ENCODE measurements at places on chromosomes 7 and 10.

DNA sequence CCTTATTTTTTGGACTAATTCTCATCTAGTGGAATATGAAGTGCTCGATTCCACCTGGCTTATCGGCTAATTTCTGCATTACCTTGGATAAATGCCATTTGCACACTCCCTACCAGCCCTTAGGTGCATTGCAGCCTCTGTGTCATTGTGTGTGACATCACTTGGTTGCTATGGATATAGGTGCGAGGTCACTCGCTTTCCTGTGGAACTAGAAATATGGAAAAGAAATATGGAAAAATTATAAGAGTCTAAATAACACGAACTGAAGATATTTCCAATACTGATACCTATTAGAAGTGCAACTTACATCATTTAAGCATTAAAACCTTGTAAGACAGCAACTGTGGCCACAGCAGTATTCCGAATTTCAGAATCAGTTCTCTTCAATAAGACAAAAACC, 2.0 kb downstream of the YWHAG start:
- no peak for DNase-seq

DNA sequence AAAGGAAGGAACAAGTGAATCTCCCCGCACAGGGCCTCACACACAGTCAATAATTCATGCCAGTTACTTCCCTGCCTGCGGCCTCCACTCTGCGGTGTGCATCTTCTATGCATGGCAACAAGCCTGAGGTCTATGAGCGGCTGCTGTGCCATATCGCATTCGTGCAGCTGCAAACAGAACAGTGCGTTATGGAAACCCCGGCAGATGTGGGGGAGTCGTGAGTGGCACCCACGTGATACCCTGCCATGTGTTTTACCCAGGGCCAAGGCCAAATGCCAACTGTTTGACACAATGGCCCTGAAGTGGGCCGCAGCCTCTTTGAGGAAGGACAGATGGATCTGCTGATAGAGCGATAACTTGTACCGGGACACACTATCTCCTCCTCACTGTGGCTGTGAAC, 13.4 kb downstream of the TNS3 start:
- no peak for DNase-seq

DNA sequence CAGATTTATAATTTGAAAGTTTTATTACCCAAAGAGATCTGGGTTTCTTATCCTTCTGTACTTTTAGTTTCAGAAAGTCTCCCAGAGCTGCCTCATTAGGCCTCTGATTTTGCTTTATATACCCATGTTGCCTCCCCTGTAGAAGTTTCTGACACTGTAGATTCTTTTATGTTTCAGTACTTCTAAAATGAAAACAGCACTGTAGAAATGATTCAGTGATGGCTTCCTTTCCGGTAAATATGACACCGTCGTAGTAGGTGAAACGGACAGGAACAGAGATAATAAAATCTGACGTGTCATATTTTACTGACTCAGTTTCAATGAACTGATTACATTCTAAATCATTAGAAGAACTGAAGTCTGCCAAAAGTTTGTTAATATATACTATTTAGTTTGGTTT, 272.7 kb downstream of the TWIST1 start:
- DNase-seq: no peak

DNA sequence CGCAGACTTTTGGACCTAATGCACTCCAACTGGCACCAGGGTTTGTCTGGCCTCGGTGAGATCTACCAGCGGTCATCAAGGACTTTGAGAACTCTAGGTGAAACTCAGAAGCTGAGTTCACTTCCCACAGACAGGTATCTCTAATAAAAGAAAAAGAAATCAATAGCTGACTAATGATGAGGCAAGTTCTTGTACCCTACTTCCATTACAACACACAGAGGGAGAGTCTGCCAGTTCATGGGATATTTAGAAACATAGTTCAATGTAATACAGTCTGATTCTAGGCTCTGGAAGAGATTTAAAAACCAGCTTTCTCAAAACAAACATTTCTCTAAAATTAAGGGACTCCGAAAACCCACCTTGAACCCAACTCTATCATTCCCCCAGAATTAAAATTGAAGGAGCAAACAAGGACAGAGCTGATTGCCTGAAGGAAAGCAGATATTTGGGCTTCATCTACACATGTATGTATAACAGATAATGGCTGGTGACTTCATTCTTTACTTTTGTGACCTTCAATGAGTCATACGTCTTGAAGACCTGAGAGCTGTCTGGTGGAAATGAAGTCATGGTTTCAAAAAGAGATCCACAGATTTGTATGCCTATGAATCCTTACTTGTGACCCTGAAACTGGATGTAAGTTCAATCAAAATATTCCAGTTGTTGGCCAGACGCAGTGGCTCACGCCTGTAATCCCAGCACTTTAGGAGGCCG, 2.7 kb upstream of the PNLIPRP1 start:
- no peak for DNase-seq

DNA sequence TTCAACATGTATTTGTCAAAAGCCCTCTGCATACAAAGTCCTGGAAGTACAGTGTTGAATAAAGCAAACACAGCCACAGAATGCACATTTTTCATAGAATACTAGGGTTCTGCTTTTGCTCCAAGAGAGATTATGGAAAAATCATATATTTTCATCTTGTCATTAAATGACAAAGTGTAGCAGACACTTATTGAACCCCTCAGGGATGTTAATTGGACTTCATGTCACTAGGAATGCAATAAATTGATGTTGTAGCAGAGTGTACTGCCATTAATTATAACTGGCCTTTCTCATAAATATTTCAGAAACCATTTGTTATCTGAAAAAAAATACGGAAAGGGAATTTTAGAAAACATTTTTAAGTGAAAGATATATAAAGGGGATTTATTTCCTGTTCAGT, 64.5 kb upstream of the TAC1 start:
- no peak for DNase-seq

DNA sequence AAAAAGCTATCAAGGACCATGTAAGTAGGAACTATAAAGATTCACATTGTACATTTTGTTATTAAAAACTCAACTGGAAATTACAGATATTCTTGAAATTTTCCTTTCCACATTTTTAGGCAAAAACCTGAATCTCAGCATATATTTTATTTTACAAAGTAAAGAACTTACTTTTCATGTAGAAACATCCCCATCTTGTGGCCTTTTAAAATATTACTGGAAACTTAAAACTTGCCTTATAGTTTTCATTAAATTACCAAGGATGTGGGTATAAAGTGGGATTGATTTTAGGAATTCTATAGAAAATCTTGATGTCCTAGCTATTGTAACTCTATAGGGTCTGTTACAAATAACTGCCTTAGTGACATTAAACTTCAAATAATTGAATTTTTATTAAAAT, 10.6 kb downstream of the DBF4 start:
- DNase-seq: no peak

GRCh38 chr10:11113156-11113555, 95.5 kb downstream of the CELF2 start:
- no peak for DNase-seq

DNA sequence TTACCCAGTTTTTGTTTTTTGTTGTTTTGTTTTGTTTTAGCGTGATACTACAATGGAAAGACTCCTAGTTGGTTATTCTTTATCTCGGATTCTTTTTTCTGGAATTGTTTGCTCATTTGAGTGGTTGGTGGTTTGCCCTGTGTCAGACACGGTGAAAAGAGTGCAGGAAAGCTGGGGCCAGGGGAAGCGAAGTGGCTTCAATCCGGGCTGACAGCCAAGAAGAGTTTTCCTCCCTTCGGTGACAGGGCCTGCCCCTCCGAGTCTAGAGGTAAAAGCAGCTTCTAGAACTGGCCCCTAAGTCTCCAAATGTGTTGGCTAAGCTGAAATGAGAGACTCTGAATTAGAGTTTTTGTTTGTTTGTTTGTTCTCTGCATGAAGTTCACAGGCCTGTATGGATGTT, 5.7 kb upstream of the AP5Z1 start:
- no peak for DNase-seq

GRCh38 chr7:3548815-3549214, 247.8 kb downstream of the SDK1 start:
- DNase-seq: no peak

DNA sequence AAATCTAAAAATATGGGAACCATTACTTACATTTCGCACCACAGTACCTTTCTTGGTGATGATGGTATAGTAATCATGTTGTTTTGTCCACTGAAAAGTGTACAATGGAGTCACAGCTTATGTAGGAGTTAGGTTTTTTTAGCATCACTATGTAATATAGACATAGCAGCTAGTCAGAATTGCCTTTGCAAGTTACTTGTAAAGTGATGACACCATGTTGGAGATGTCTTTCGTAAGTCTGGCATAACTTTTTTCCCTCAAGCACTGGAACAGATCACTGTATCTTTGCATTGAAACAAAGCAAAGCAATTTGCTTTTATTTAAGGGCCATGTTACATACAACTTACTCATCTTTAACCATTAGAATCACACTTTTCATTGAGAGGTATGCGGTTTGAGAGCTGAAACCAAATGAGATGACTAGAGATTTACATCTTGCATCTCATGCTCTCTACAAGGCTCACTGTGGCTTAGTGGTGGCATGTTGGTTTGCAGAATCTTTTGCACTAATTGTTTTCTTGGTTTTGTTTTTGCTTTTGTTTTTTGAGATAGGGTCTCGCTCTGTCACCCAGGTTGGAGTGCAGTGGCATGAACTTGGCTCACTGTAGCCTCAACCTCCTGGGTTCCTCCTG, 18.3 kb downstream of the UBN2 start:
- no peak for DNase-seq

DNA sequence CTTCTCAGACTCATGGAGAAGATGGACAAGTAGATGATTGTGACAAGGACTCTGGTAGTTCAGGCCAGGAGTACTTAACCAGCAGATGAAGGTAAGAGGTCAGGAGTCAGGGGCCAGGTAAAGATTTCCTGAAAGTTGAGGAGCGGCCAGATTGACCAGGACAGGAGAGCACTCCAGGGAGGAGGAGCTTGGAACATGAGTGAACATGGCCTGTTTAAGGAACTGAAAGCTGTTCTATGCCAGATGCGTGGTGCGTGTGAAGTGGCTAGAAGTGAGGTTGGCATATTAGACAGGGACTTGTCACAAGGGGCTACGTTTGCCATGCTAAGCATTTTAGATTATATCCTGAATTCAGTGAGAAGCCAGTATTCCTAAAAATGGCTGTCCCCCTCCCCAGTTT, 157.2 kb downstream of the WNT2 start:
- no peak for DNase-seq

GRCh38 chr7:143458263-143458662, 15.0 kb downstream of the TAS2R60 start:
- DNase-seq: no peak

- DNase-seq: no peak
Measured at GRCh38 chr7:50349399-50349798, 44.9 kb downstream of the IKZF1 start.

DNA sequence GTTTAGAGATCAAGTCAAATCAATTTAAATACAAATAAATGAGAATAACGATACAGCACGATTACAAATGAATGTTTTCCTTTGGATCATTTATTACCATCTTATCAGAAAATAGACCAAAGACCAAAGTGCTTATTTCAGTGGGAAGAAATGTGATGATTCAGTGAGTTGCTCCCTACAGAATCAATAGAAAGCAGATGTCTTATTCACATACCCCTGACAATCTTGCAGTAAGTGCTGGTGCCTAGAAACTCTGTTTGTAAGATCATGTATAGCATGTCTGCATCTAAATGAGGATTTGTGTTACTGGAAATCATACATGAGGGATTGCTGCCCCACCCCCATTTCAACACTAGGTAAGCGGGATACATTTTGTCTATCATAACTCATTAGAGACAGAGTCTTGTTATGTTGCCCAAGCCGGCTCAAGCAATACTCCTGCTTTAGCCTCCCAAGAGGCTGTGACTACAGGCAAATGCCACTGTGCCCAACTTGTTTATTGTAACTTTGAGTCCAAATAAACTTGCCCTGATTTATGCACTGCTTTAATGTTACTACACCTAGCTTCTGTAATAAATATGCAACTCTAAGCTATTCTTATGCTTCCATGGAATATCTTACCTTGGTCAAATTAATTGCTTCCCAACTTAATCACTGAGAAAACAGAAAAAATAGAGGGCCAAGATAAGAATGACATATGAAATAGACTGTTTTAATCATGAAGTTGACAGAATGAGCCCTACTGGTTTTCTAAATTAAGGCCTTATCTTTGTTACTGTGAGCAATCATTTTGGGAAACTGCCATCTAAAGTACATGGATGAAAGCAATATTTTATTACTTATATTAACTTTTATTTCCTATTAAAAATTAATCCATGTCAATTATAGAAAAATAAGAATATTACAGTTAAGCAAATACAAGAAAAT, 82.5 kb downstream of the AHR start:
- no peak for DNase-seq

GRCh38 chr7:66952343-66953043, 31.5 kb downstream of the TMEM248 start:
- DNase-seq: no peak

- no peak for DNase-seq
Measured at GRCh38 chr10:79319115-79319771, 28.0 kb upstream of the PPIF start.

- DNase-seq: no peak
Measured at GRCh38 chr10:22244001-22244400, 26.2 kb upstream of the EBLN1 start.

GRCh38 chr7:80910228-80910627, 8.6 kb downstream of the SEMA3C start:
- DNase-seq: no peak

- DNase-seq: no peak
Measured at GRCh38 chr7:137950967-137951366, 50.9 kb downstream of the CREB3L2 start.

- no peak for DNase-seq
Measured at GRCh38 chr7:64849924-64850499, 53.1 kb upstream of the ZNF273 start.

GRCh38 chr7:77940647-77941046, 142.1 kb downstream of the PHTF2 start:
- peak; percentile 16 for DNase-seq

DNA sequence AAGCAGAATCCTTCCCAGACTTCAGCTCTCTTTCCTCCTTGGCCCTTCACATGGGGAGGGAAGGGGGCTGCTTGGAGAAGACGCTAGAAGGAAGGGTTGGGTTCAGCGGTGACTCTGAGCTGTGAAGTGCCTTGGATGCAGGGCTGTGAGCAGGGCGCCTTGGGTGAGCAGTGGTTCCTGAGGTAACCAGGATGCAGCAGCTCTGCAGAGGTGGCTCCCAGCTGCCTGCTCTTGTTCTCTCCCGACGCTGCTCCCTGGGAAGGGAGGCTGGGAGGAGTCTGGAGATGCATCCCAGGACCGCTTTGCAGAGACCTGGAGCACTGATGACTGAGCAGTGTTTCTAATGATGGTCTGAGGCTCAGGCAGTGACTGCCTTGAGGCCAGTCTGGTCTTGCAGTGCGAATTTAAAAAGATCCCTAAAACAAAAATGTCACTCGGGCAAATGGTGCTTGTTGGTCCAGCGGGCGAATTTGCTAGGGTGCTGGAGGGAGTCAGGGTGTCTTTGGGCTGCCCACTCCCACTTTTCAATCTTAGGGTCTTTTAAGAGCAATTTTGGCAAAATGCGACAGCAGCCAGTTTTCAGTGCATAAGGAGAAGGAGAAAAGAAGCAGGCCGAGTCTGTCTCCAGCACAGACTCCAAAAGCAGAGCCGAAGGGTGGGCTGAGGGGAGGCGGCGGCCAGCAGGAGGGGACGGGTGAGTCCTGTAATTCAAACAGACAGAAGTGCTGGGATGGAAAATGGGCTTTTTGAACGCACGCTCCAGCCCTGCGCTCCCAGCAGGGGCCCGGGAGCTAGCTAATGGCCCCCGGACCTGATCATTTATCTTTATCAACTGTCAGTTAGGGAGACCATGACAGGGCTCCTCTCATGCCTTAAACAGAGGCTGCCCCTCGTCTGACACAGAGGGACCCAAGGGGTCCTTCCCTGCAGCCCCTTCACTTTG, 191.2 kb upstream of the SHH start:
- no peak for DNase-seq
